ENCODE measurements at places on chromosomes 16 and 17.

- peak; percentile 45 for DNase-seq
These were observed 41.7 kb downstream of the SMPD3 start for GRCh38 chr16:68406458-68407152.

GRCh38 chr17:51419476-51419875 lies 159.1 kb downstream of the UTP18 start:
- DNase-seq: no peak

DNA sequence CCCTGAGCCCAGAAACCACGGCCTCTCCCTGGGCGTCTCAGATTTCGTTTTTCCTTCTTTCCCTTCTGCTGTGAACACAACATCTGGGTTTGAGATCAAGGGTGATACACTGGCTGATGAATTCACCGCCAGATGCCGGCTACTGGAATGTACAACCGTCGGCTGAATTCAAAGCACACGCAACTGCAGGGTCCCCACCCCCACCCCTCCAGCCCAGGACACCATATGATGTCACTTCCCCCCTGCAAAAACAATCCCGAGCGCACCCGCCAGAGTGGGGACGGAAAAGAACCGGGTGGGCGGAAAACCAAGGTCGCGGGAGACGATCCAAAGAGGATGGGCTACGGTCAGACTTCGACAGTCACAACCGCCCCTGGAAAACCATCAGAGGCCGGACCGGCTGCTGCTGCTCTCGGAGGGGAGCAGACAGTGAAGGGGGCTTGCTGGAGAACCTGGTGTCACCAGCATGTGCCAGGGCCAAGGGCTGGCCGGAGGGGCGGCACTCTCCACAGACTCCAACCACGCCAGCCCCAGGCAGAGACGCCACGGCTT lies 23.3 kb downstream of the CEP295NL start:
- DNase-seq: no peak

GRCh38 chr17:29148790-29149430 lies 31.3 kb downstream of the MYO18A start:
- DNase-seq: no peak

DNA sequence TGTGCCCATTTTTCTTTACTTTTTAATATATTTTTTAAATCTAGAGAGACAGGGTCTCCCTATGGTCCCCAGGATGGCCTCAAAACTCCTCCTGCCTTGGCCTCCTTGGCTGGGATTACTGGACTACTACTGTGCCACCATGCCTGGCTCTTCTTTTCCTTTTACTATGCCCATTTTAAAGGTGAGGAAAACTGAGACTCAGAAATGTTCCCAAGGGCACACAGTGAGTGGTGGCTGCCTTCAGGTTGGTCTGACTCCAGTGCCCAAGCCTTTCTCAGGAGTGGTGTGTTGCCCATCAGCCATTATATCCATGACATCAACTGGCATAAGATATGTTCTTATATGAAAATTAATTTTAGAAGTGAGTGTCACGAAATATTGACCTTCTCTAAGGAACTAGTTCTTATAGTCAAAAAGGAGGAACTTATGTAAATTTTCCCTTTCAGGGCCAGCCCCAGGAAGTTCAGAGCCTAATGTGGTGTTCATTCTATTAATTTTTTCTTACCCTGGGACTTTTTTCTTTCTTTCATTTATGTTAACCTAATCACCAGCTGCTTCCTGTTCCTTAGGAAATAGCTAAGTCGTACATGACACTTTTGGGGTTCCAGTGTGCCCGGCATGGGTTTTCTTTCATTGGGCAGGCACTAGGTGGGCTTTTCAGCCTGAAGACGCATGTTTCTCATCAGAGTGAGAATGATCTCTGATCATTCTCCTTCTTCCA lies 17.9 kb upstream of the SPN start:
- DNase-seq: no peak

- no peak for DNase-seq
These were observed 7.8 kb downstream of the RARA start for GRCh38 chr17:40316571-40317344.

DNA sequence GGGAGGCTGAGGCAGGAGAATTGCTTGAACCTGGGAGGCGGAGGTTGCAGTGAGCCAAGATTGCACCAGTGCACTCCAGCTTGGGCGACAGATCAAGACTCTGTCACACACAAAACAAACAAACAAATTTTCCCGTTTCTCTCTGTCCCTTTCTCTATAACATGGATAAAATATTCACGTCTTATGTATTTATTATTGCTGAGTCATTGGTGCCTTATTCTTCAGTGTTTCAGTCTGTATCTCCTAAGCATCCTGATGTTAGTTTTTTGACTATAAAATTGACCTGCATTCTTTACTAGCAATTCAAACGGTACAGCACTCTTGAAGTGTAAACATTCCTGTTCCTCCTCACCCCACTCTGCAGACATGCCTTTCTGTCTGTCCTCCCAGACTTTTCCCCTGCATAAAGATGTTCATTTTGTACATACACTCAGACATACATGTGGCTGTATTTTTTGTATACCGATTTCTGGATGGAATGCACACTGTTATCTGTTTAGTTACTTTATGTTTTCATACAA lies 16.4 kb downstream of the DHODH start:
- DNase-seq: no peak
